Metanephros (tissue), 2 donors: ENCODE measurements at places on chromosomes 3 and 15. TPM values are rescaled to one million over a fixed set of nuclear protein-coding genes. Genes with fewer than 3 reads are reported as not detected.

Gene COL8A1
- total RNA-seq: 13.0 TPM

Gene BNIP2
- 48.9 TPM for total RNA-seq

Gene MORF4L1
- total RNA-seq: 265 TPM

Gene CLDN18
- 0.29 TPM for total RNA-seq

Gene BBS4
- total RNA-seq: 38.1 TPM

Gene NRG4
- 2.5 TPM for total RNA-seq

Gene LARP6
- 7.1 TPM for total RNA-seq

Gene SKOR1
- total RNA-seq: 0.29 TPM

Gene DPP8
- total RNA-seq: 58.0 TPM

Gene SLC6A20
- total RNA-seq: 0.06 TPM

Gene RASSF1
- 35.8 TPM for total RNA-seq

Gene ABCC5
- total RNA-seq: 46.7 TPM

Gene IMPG2
- total RNA-seq: 0.70 TPM

Gene C3orf85
- total RNA-seq: 3.6 TPM

Gene STAC
- total RNA-seq: 14.2 TPM

Gene CLRN1
- total RNA-seq: not detected

Gene WDR72
- 48.2 TPM for total RNA-seq

Gene LCTL
- not detected for total RNA-seq

Gene COLQ
- 10.6 TPM for total RNA-seq

Gene ATP2B2
- 1.6 TPM for total RNA-seq

Gene PIERCE2
- total RNA-seq: 2.6 TPM

Gene C3orf52
- total RNA-seq: 8.2 TPM

Gene EIF4E3
- total RNA-seq: 7.2 TPM

Gene TLR9
- total RNA-seq: not detected

Gene SCN10A
- not detected for total RNA-seq

Gene DPPA2
- total RNA-seq: 0.41 TPM

Gene DUSP7
- 12.1 TPM for total RNA-seq

Gene TTC23
- total RNA-seq: 34.3 TPM

Gene ZCWPW2
- 1.1 TPM for total RNA-seq

Gene TERC
- 608 TPM for total RNA-seq

Gene RGMA
- 14.6 TPM for total RNA-seq

Gene MUSTN1
- total RNA-seq: 11.9 TPM

Gene CTXN2
- not detected for total RNA-seq

Gene AADACL2
- total RNA-seq: not detected

Gene PRR20G
- total RNA-seq: not detected

Gene LYZL4
- not detected for total RNA-seq

Gene AGTR1
- total RNA-seq: 22.0 TPM
